ENCODE measurements at places on chromosomes 7 and 10.

- DNase-seq = peak; percentile 77
Measured at GRCh38 chr7:122887198-122887597, 938 bp upstream of the CADPS2 start.

DNA sequence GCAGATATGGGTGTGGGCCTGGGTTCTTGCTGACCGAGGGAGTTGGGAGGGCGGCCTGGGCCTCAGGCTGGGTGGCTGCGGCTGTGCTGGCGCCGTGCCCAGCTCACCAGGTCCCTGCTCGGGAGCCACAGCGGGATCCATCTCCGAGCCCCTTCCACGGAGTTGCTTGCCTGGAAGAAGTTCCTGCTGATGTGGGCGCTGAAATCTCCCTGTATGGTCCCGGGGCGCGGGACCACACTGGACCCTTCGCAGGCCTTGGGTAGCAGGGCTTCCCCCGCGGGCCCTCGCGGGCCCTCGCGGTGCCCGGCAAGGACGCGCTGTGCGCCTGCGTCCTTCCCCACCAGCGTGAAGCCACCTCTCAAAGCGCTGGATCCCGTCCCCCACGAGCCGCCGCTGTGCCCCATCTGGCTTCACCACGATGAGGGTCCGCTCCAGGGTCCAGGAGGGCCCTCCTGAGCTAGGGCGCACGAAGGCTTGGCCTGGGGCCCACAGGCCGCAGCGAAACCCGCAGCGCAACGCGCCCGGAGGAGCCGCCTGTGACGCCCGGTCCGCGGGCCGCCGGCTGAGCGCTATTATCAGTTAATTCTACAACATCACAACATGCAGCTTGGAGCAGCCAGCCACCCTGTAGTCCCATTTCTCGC, 31.5 kb downstream of the RAB19 start:
- no peak for DNase-seq

- no peak for DNase-seq
Measured at GRCh38 chr7:155864271-155864985, 52.2 kb upstream of the SHH start.

DNA sequence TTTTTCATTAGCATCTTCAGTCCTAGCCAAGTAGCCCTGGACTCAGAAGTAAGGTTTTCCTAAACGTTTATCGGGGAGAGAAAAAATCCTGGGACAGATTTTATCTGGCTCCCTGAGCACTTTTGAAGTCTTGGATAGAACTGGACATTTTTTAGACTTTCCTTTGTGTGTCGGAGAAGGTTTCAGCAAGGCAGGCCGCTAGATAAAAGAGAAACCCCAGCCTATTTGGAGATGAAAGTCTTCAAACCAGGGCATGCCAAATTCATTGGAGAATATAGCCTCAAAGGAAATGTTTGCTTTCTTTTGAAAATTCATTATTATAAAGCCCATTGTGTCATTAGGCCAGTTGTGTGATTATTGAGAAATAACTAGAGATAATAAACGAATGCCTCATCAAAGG, 228.1 kb downstream of the BAMBI start:
- DNase-seq = no peak

DNA sequence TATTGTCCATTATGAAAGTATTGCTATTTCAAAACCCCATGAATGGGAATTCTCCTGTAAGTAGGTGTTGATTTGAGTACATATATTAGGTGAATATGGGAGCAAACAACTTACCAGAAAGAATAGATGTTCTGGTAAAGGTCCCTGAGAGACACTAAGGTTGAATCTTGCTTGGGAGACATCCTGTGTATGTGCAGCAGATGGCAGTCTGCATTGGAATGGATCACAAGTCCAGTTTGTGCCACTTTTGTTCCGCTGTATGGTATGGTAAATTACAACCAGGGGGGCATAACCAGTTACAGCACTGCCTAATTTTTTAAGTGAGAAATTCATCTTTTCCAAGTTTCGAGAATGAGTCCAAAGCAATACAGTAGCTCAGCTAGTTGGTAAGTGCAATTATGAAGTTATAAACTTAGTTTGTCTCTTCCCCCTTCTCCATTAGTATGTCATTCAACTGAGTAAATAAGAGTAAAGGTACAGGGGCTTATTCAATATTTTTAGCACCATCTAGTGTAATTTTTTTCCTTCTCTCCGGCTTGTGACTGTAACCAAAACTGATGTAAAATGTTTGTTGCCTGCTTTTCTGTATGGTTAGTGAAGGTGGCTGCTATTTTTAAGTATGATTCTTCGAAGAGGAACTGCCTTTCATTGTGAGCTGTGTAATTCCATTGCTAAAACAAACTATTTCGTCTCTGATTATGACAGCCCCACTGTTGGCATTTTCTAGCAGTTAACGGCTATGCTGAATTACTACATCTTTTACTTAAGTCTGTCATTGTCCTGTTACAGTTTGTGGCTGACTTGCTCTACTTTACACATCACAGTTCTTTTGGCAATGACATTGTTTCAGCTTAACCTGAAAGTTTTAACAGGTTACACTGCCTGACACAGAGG, 2.8 kb downstream of the MCU start:
- DNase-seq = no peak

DNA sequence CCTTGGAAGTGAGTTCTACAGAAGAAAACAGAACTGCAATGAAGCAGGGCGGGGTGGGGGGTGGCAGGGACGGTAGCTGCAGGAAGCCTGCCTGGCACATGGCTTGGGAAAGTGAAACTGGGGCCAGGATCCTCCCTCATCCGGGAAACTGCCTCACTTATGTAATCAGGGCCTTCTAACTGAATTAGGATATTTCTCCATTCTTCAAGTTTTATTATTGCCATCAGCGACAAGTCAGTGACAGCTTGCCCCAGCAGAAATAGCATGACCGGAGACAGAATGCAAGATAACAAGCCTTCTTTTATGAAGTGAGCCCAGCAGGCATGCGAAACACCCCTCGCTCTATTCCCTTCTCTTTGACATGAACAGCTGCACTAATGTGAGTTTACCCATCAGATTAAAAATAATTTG, 77.5 kb upstream of the CACUL1 start:
- DNase-seq = peak; percentile 85

- DNase-seq = no peak
Measured at GRCh38 chr10:127797339-127797738, 60.4 kb downstream of the FOXI2 start.

DNA sequence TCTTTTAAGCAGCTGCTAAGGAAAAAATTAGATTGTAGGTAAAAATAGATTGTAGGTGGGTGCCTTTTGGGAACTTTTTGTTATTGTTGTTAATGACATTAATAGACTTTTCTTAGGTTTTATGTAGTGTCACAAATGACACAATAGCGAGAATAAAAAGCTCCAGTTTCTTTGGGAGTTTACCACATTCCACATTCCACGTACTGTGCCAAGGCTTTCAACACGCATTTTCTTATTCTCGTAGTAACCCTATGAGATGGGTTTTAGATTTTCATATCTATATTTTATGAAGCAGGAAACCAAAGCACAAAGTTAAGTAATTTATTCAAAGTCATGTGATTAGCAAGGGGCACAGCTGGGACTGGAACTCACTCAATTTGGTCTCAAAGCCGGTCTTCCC, 103.8 kb downstream of the XRCC2 start:
- no peak for DNase-seq

- DNase-seq = no peak
Measured at GRCh38 chr7:150409300-150410030, 30.3 kb downstream of the ZNF775 start.

DNA sequence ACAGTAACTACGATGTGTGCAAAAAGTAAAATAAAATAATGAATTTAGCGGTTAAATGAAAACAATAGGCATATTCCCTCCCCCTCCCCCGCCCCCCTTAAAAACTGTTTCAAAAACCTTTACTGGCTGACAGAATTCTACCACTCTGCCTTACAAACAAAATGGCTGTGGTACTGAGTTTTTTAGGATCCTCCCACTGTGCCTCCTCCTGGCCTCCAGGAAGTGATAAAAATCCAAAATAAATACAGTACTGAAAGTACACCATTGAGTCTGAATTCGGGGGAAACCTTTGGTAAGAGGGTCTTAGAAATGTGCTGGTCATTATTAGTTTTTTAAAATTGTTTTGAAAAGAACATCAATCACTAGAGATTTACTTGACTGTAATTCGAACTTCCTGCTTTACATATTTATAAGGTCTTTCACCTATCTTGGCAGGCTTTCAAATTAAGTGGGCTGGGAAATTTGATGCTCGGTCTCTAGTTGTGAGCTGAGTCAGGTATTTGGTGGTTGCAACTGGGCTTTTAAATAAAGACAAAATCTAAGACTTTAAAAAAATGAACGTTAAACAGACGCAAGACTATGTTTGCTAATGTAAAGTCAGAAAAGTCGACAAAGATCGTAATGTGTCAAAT, 32.5 kb upstream of the EPC1 start:
- DNase-seq = no peak

DNA sequence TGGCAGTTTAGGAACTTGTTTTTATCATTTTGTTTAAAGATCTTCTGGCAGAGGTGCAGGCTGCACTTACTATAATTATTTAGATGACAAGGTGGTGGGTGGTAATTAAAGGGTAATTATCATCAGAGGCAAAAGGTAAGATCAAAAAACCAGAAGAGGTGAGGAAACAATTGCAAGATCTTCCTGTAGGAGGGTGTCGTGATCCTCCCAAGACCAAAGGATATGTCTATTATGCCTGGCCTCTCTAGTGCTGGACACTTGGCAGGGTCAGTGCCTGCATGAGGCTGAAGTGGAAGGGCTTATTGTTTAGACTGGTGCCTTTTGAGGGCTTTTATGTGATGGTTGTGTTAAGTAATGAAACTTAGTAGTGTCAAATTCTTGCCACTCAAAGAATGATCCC, 1.8 kb upstream of the WAPL start:
- DNase-seq = no peak

DNA sequence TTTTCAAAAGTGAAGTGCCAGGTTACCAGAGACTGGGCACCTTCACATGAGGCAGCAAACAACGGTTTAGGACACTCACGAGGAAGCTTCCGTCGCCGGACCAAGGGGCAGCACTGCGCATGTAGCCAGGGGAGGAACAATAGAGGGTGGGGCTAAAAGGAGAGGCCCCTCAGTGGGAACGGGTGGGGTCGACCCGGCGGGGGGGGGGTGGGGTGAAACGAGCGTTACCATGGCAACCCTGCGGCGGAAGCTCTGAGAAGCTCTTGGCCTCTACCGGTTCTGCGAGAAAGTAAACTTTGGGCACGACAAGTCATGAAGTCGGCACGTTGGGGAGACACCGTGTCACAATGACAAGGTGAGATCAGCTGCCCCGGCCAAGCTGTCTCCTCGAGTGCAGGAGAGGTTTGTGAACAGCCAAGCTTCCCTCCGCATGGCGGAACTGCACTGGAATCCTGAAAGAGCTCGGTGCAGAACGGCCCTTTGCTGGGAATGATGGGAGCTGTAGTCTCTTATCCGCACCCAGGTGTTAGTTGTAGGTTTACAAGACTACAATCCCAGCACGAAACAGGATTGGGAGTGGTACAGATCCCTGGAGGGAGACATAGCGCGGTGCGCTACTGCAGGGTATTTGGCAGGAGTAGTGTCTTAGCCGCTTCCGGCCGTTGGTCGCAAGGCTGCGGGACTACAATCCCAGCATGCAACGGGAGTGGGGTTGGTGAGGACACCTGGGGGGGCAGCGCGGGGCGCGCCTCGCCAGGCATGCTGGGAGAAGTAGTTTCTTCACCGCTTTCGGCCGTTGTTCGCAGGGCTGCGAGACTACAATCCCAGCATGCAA, 72.8 kb upstream of the ZNF722 start:
- peak; percentile 91 for DNase-seq

- no peak for DNase-seq
Measured at GRCh38 chr10:114665406-114665805, 7.3 kb upstream of the ABLIM1 start.

- DNase-seq = no peak
Measured at GRCh38 chr7:107658467-107658866, 2.2 kb upstream of the SLC26A4 start.

DNA sequence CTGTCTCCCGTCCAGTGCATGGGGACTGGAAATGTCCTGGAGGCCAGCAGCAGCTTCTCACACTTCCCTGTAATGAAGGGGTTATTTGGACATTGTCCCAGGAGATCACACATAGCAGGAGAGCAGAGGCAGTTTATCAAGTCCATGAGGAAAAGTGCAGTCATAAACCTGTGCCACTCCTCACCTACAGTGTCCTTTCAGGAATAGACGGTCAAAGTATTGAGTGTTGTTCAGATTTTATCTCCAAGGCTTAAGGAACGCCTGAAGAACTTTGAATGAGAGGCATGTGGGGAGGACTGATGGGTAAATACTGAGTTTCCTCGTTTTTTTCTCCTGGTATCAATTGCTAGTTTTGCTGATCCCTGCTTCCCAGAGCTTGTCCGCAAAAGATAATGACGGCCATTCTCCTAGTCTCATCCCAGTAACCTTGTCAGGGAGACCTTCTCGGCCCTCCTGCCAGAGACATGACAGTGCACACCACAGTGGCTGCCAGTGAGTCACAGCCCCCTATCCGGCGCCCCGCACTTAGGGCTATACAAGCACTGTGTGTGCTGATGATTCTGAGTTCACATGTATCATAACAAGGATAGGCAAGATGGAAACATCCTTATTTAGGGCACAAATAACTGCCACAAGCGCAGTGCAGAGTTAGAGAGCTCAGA, 495.5 kb upstream of the MGMT start:
- peak; percentile 24 for DNase-seq

DNA sequence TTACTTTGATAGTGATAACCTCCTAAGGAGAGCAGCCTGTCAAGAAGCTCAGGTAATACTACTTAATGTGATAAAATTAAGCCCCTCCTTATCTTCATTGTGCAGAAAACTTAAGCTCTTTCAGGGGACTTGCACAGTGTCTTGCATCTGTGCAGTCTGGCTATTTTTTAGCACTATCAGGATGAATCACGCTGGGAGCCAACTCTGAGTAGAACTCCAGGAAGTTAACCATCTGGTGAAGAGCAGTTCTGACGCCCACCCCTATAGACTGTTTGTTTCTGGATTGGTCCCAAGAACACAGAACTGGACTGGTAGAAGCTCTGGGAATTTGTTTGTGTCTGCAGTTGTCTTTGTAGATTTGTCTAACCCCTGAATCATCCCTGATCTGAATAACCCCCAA, 41.9 kb downstream of the AGK start:
- no peak for DNase-seq

DNA sequence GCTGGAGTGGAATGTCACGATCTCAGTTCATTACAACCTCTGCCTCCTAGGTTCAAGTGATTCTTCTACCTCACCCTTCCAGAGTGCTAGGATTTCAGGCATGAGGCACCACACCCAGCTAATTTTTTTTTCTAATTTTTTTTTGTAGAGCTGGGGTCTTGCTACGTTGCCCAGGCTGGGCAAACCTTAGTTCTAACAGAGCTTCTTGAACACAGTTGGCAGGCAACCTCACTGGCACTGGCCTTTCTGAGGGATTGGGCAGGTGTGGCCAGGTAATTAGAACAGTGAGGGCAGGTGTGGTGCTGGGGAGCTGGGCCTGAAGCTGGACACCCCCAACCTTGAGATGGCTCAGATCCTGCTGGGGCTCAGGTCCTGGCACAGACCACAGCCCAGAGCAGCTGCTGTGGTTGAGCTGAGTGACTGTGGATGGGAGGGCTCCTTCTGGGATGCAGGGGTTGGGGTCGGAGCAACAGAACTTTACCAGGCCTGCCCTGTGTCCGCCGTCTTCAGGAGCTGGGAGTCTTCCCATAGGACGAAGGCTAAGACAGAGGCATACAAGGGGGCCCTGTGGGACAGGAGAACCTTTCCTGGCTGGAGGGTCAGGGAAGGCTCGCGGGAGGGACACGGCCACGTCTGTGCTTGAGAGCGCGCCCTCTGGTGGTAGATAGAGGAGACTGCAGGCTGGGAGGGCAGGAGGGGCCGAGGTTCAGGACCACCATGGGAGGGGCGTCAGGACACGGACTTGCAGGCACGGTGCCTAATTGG, 48.2 kb downstream of the COL26A1 start:
- DNase-seq = no peak

Measured in cardiac septum (tissue), 1 donor.